Urinary bladder (tissue), 4 donors: ENCODE measurements at places on chromosomes 11 and 22. TPM values are rescaled to one million over a fixed set of nuclear protein-coding genes. Genes with fewer than 3 reads are reported as not detected.

GRCh38 chr22:24444729-24445466, 17.5 kb downstream of the ADORA2A start:
- DNase-seq: no peak

DNA sequence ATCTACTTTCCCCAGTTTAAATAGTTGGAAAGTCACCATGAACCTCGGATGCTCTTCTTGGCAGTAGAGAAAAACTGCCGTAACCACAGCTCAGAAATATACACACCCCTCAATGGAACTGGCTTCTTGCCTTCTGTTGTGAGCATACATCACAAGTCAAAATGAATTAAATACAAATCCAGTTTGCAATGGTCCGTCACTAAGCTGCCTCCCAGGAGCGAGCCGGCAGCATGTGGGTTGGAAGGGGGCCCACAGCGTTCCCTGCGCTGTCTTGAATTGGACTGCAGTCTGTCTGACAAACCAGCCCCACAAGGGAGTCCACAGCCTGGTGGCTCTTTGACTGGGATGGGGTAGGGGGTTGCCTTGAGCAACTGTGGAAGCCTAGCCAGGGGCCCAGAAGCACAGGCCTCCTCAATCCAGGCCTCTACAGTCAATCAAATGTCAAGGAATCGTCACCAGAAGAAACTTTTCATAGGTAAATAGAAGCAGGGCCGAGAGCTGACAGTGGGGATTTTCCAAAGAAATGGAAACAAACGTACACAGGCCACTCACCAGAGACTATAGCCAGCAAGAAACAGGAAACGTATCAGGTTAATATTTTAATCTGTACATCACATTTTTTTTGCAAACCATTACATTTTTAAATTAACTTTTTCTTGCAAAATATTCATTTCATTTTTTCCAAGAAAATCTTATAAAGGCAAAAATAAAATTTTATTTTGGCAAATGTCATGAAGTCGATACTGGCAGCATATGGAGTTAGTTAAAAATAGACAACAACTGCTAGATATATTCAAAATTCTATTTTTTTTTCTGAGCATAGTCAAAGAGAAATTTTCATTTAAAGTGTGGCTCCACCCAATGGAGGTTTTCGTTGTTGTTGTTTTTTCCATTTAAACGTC, 38.5 kb downstream of the C11orf58 start:
- DNase-seq: no peak

DNA sequence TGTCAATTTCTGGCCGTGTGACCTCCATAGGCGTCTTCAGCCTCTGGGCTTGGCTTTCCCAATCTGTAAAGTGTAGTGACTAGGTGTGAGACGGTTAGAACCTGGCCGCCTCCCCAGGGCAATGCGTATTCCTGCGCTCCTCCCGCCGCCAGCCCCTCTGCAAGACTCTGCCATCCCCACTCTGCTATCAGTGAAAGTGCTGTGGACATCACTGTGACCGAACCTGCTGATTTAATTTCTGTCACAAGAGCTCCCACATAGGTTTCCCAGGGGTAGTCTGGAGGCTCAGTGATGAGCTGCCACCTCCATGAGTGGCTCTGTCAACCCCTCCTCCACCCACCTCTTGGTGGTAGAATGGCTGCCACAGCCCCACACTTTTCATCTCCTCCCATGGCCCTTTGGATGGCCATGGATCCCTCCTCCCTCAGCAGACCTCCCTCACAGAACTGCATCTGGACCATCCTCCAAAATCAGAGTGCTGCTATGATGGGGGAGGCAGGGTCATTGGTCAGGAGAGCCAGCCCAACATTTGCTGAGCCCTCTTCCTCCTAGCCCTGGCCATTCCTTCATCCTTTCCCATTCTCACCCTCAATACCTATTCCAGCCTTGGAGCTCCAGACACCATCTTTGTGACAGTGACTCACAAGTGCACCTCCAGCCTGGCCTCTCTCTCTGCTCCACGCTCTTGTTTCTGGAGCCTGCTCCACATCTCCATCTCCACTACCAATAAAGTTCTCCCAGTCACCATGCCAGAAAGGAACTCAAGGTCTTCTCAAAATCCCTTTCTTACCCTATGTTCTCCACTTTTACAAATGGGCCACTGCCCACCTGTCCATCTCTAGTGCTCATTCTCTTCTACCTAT, 1.5 kb upstream of the GSC2 start:
- DNase-seq: no peak

- DNase-seq: no peak
Observed at GRCh38 chr22:22432937-22433336, 75.6 kb downstream of the ZNF280B start.

DNA sequence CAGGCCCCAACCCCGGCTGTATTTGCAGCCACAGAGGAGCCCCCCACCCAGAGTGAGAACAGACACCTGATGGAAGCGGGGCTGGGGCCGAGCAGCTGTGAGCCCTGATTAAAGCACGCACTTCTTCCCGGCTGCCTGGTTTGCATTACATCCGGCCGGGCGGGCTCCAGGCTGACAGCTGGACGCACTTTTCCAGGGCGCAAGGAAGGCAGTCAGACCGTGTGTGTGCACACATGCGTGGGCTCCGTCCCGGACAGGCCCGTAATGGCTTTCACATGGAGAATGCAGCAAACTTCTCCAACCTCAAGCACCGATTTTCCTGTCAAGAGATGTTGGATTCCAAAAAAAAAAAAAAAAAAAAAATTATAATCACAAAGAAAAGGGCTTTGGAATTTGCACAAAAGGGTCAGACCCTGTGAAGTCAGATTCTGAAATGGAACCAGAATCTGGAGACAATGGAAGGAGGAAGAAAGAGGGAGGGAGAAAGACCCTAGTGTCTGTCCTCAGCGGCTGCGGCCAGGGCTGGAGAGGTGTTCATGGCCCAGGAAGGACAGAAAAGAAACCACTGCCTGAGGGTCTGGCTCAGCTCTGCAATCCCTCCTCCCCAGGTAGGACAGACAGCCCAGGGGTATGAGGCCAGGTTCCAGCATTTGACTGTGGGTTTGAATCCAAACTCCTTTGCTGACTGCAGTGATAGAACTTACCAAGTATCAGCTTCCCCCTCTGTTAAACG, 365.5 kb downstream of the MN1 start:
- DNase-seq: peak; percentile 69

DNA sequence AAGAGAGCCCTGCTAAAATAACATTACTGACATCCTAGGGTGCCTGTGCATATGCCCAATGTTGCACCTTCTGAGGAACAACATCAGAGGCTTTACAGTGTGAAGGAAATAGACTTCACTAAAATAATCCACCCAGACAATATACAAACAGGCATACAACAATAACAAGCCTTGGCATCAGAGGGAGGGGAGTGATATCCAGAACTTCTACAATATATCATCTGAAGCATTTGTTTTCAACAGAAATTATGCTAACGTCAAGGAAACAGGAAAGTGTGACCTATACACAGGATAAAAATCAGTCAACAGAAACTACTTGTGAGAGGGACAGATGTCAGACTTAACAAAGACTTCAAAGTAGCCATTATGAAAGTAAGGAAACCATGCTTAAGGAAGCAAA, 81.3 kb downstream of the CTNND1 start:
- no peak for DNase-seq

DNA sequence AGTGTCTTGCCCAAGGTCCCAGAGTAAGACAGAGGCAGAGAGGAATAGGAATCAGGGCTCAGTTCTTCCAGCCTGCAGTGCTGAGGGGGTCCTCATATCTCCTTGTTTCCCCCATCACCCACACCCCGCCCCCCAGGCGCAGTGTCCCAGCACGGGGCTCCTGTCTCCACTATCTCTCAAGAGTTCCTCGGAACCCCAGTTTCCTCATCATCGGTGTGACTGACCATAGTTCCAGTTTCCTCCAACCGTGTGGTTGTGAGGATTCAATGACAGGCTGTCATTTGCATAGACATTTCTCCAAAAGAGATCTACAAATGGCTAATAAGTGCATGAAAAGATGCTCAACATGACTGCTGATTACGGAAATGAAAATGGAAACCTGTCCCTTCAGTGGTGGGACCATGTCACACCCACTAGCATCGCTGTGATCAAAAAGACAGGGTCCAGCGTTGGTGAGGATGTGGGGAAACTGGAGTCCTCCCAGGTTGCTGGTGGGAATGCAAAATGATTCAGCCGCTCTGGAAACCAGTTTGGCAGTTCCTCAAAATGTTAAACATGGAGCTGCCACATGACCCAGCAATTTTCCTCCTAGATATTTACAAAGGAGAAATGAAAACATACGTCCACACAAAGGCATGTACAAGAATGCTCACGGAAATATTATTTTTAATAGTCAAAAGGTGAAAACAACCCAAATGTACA, 31.8 kb upstream of the PDGFB start:
- no peak for DNase-seq

- no peak for DNase-seq
Observed at GRCh38 chr11:39374963-39375698, 2084.3 kb downstream of the LRRC4C start.

Gene GPR152
- not detected for total RNA-seq

Gene AMOTL1
- 79.3 TPM for total RNA-seq

Gene MMP1
- 0.53 TPM for total RNA-seq

Gene BTBD18
- total RNA-seq: not detected
